CD14-positive monocyte (primary cell): ENCODE measurements at places on chromosomes 3 and 15.

DNA sequence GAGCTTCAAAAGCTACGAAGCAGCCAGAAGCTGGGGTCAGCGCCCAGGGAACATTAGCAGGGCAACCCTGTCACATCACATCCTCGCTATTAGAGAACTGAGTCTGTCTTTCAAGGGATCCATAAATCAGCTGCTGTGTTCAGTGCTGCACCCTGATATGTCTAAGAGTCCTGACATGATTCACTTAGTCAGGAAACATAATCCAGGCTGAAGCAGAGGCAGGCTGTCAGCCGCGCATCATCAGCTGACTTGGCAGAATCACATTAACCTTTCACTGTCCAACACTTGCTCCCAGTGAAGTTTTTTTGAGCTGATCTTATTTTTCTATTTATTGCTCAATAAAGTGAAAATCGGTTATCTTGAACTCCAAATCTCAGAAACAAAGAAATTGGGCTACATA, 23.5 kb downstream of the MYH15 start:
- DNase-seq = no peak

GRCh38 chr3:152399374-152399773, 130.6 kb downstream of the MBNL1 start:
- DNase-seq = peak; percentile 79

GRCh38 chr15:75842722-75843677, at the start of gene UBE2Q2:
TSS of gene UBE2Q2 (plus strand) at chr15:75843447. CDS start at chr15:75843667, 220 bp downstream.
- peak; percentile 46 for DNase-seq

DNA sequence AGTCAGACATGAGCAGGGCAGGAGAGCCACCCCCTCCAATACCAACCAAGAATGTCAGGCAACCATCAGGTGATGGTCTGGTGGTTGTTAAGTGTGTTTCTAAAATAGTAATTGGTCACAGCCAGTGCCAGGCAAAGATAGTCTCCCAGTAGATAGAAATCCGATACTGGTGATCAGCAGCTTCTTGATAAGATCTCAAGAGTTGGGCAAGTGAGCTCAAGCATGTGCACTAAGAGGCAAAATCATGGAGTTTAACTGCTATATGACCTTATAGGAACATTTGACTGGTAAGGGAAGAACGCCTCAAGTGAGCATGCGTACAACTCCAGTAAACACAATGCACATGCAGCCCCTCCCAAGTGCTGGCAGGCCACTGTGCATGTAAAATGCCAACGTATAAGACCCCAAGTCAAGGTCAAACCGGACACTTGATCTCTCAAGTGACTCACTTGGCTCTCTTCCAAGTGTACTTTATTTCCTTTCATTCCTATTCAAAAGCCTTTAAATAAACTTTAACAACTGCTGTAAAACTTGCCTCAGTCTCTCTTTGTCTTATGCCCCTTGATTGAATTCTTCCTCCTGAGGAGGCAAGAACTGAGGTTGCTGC, 36.0 kb upstream of the CBLB start:
- no peak for DNase-seq
